ENCODE measurements at places on chromosomes 7 and 10.

- DNase-seq = no peak
Measured at GRCh38 chr10:19819419-19820033, 3.3 kb downstream of the PLXDC2 start.

- DNase-seq = no peak
Measured at GRCh38 chr7:101615446-101615845, 13.7 kb downstream of the MYL10 start.

- no peak for DNase-seq
Measured at GRCh38 chr10:131888186-131888604, 12.6 kb upstream of the PPP2R2D start.

GRCh38 chr7:153590136-153590535, 462.1 kb upstream of the DPP6 start:
- DNase-seq = no peak

DNA sequence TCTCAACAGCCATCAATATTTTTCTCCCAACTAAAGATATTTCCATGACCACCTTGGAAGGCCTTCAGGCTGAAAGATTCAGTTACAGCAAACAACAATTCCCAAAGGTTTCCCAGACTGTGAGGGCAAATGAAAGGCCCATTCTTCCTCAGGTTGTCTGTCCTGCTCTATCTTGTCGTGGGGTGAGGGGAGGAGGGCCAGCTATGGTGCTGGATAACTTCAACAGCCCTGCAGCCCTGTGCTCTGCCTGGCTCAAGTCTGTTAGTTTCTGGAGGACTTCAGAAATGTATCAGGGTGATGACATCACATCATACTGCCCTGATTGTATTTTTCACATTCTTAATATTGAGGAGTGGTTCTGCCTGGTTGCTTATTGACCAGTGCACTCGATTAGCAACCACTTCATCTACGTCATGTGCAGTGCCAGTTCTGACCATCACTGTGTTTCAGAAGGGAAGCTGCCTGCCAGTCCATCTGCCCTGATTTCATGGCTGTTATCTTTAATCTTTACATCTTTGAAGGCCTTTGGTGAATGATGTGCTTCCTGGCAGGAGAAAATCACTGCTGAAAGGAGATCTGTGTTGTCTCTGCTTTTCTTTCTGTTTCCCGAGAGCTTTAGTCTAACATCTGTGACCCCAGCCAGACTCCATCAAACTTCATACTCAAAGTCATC, 135.5 kb downstream of the NRF1 start:
- DNase-seq = no peak

GRCh38 chr7:130040576-130040975, 10.6 kb downstream of the ZC3HC1 start:
- no peak for DNase-seq

GRCh38 chr10:88546497-88546896, 36.6 kb downstream of the RNLS start:
- no peak for DNase-seq

GRCh38 chr10:34489411-34489810, 325.7 kb downstream of the PARD3 start:
- DNase-seq = no peak

DNA sequence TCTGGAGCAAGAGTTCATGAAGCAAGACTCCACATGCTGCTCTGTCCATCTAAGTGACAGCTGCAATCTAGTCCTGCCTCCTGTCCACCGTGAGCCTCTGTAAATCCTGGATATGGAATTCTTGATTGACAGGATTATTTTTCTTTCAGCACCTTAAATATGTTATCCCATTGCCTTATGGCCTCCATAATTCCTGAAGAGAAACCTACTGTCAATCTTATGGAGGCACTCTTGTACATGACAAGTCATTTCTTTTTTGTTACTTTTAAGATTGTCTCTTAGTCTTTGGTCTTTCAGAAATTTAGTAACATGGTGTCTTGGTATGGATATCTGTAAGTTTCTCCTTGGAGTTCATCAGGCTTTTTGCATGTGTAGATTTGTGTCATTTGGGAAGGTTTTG, 82.8 kb downstream of the NPSR1 start:
- DNase-seq = no peak

DNA sequence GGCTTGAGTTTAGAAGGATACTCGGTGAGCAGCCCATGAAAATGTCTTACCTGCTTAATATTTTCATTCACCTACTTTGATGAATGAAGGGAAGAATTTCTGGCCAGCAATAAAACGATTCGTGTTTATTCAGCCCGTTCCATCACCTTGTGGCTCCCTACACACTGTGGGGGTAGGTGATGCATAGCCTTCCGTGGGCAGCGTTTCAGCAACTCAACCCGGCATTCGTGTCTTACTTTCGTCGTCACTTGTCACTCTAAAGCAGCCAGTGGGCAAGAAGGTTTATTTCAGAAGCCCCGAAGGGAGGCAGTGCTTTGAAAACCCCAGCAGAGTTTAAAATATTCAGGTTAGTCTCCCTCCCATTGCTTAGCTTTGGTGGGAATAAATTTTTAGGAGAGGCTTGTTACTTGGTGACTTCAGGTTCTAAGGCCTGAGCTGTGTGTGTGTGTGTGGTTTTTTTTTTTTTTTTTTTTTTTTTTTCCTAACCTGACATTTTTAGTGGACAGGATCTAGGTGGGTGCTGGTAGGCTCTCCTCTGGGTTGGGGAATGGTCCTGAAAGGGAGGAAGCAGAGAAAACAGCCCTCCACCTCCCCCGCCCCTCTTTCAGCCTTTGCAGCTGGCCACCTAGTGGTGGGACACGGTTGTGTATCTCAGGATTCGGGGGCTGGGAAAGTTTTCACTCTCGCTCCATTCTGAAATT, 1.8 kb downstream of the GRK5 start:
- peak; percentile 61 for DNase-seq

- no peak for DNase-seq
Measured at GRCh38 chr10:3668276-3668965, 116.6 kb downstream of the KLF6 start.

- no peak for DNase-seq
Measured at GRCh38 chr7:4201566-4201965, 480.5 kb upstream of the FOXK1 start.

- peak; percentile 26 for DNase-seq
Measured at GRCh38 chr7:23261843-23262452, 15.4 kb downstream of the GPNMB start.

DNA sequence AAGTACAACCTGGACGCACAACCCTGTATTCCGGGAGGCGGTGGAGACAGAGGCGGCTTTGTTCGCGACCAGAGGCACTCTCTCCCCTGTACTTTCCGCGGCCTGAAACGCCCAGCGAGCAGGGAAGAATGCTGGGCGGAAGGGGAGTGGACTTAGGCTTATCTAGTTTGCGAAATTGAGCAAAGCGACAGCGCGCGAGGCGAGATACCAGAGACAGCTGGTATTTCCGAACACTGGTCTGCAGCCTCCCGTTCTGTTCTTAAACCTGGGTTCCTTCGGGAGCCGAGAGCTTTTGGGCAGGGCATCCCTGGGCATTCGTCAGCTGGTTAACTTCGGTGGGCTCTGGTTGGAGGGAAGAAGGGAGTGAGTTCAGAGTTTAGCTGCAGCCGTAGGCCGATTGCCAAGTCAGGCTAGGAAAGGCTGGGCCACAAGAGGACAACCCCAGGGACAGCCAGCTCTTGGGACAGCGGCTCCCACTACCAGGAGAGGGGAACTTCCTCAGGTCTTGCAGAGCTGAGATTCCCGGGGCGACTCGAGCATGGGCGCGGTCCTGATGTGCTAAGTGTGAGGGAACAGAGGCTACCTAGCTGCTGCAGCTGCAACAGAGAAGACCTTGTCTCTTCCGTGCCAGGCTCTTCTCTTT, 3.9 kb downstream of the HMX3 start:
- DNase-seq = no peak

DNA sequence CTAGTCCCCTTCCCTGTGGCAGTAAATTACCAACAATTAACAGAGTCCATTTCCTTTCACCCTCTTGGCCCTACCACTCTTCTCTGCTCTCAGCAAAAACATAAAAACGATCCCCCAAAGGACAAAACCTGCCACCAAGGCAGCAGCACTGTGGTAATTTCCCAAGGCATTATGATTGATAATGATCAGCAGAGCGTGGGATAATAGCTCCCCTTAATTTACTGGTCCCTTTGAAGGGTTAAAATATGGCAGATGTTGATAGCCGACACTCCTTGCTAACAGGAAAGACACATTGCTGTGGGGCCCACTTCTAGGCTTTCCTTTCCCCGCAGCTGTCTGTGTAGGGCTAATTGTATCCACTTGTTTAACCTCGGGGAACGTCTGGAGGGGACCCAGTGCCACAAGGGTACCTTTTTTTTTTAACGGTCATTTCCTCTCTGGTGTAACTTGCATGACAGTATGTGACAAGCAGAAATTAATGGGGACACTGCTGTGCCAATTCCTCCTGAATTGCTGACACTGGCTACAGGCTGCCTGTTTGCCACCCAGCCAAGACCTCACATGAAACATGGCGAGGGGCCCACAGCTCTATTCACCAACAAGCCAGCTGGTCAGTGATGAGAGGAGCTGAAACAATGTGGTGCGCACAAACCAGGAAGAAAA, 81.3 kb downstream of the CDK6 start:
- DNase-seq = no peak

GRCh38 chr7:150787321-150788281, 12.6 kb downstream of the TMEM176B start:
- DNase-seq = no peak

Data from stimulated activated CD8-positive, alpha-beta memory T cell treated with anti-CD3 and anti-CD28 coated beads, Interleukin-15, amount 100 ng/mL, for 48 hours (primary cell).